T-helper 17 cell (primary cell): ENCODE measurements at places on chromosomes 11 and 22.

DNA sequence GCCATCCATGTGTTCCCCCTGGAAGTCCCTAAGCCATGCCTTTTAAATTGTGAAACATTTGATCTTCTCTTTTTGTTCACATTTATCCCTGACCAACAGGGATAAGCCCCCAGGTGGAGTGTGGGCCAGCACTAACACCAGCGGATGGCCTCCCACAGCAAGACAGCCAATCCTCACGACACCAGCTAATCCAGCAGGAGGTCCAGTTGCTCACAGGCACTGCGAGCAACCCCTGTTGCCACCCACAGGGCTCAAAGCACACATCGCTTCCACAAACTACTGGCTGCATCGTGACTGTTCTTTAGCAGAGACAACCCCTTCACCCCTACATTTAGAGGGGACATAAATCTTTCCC, 2.0 kb downstream of the PCSK7 start:
- no peak for DNase-seq

GRCh38 chr11:47593492-47593933, 698 bp downstream of the C1QTNF4 start:
- no peak for DNase-seq

- no peak for DNase-seq
Measured at GRCh38 chr11:124081483-124081882, 33.8 kb upstream of the VWA5A start.

- no peak for DNase-seq
Measured at GRCh38 chr11:44590769-44591168, 25.3 kb downstream of the CD82 start.

- no peak for DNase-seq
Measured at GRCh38 chr11:130534551-130534950, 86.1 kb downstream of the ADAMTS15 start.

- no peak for DNase-seq
Measured at GRCh38 chr11:88301488-88302140, 35.9 kb downstream of the CTSC start.

- DNase-seq: no peak
Measured at GRCh38 chr11:27600656-27601055, 94.1 kb upstream of the LIN7C start.

GRCh38 chr11:6578134-6578533, 25.3 kb downstream of the RRP8 start:
- no peak for DNase-seq

DNA sequence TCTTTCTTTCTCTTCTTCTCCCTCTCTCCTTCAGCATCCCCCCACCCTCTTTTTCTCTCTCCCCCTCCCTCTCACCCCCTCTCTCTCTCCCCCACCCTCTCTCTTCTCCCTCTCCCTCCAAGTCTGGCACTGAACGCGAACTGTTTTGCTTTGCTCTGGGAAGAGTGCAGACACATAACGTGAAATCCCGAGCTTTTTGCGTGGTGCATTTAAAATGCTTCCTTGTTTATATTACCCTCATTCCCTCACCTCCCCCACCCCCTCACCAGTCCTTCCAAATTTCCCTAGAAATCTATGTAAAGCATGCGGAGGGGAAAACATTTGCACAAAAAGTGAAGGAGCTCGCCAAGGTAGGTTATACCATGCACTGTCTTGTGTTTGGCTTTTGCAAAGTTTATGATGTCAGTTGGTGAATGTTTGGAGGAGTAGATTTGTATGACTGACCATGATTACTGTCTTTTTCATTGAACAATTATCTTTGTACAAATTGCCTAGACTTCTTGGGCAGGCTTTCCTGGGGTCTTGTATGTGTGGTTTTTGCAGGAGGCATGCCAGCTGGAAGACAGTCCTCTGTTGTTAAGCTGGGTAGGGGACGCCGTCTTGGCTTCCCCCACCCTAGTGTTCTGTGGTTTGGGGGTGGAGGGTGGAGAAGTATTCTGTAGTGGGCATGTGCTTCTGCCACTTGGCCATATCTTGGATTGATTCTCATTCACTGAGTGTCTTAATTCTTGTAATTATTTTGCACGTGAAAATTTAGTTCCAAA, 123.7 kb upstream of the HSD17B12 start:
- DNase-seq: no peak

GRCh38 chr11:57477507-57478189, 17.3 kb downstream of the RTN4RL2 start:
- DNase-seq: no peak

- DNase-seq: no peak
Measured at GRCh38 chr11:59630493-59630892, 14.9 kb upstream of the OSBP start.

DNA sequence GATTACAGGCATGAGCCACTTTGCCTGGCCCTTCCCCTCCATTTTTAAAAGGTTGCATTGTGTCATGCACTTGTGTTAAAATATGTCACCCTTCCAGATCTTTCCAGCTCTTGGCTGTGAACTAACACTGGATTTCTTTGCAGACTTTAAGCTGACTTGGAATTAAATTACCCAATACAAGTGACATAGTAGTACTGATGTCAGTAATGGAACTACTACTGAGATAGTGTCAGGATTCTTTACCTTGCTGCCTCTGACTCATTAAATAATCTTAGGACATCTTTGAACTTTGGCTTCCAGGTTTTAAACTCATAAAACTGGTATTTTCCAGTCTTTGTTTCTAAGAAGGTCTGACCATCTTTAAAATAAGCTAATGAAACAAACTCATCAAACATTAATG, 51.8 kb upstream of the OR4B1 start:
- DNase-seq: no peak

GRCh38 chr11:115008799-115009198, 330.5 kb downstream of the NXPE2 start:
- no peak for DNase-seq

DNA sequence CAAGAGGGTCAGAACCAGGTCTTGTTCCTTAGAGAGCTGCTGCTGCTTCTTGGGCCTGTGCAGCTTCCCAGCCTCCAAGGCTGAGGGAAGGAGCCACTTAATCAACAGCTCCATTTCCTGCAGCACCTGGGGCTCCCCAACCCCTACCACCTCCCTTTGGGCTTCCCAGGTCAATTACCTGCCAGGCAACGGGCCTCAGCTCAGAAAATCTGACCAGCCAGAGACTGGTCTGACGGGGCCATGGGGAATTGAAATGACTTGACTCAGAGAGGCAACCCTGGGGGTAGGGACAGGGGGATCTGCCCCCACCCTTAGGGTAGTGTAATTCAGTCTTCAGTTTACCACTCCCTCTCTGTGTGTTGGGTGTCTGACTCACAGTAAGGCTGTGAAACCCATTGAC, 4.7 kb upstream of the MAJIN start:
- DNase-seq: no peak

- no peak for DNase-seq
Measured at GRCh38 chr11:99316776-99317520, 296.2 kb downstream of the CNTN5 start.

DNA sequence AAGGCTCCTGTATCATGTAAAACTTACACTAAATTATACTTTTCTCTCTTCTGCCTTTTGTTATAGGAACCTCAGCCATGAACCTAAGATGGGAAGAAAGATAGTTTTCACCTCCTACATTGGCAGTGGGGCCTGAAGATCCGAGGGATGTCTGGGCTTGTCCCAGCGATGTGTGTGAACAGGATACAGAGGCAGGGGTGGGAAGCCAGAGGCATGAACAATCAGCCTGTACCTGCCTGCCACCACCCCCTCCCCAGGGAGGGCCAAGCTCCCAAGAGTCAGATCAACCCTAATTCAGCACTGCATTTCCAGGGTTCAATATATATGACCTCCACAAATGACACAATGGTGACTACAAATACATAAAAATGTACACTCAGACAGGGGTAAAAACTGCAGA, 9.4 kb downstream of the KIAA0930 start:
- DNase-seq: no peak

DNA sequence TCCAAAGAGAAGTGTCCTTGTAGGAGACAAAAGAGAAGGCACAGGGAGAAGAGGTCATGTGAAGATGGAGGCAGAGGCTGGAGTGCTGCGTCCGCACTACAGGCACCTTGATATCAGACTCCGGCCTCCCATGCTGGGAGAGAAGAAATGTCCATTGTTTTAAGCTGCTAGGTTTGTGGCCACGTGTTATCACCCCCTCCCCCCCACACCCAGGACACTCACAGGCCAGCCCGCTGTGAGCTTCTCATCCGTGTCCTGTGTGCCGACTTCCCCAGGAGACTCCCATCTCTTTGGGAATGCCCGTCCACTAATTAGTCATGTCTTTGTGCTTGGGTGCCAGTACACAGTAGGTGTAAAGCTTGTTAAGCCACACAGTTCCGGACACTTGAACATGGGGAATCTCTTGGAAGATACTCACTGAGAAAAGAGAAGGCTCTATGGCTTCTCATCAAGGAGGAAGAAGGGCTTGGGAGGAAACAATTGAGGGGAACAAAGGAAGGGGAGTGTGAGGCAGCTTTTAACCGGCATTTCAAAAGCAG, 1234.7 kb downstream of the TBC1D22A start:
- DNase-seq: no peak

DNA sequence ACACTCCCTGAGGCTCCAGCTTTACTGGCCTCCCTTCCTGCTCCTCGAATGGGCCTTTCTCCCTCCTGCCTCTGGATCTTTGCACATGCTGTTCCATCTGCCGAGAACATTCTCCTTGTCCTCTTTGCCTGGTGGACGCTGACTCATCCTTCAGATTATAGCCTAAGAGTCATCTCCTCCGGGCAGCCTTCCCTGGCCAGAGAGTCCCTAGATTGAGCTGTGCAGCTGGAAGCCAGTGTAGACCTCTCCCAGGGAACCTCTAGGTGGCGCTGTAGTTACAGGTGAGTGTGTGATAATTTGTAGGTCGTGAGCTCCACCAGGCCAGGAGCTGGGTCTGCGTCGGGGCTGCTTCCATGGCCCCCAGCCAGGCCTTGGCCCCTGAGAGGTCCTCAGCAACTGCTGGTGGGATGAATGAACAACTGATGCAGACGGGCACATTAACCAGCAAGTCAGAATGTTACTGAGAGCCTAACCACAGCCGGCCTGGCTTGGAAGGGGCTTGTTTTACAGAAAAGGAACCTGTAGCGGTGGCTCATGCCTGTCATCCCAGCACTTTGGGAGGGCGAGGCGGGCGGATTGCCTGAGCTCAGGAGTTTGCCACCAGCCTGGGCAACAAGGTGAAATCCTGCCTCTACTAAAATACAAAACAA, 8.7 kb downstream of the PNPLA5 start:
- DNase-seq: no peak

GRCh38 chr11:115181538-115181937, 322.7 kb downstream of the CADM1 start:
- DNase-seq: no peak

- DNase-seq: no peak
Measured at GRCh38 chr11:2541881-2542361, 97.1 kb downstream of the KCNQ1 start.

- no peak for DNase-seq
Measured at GRCh38 chr11:68386331-68386978, 74.1 kb downstream of the LRP5 start.

GRCh38 chr11:27183672-27184457, 143.2 kb downstream of the BBOX1 start:
- peak; percentile 9 for DNase-seq

DNA sequence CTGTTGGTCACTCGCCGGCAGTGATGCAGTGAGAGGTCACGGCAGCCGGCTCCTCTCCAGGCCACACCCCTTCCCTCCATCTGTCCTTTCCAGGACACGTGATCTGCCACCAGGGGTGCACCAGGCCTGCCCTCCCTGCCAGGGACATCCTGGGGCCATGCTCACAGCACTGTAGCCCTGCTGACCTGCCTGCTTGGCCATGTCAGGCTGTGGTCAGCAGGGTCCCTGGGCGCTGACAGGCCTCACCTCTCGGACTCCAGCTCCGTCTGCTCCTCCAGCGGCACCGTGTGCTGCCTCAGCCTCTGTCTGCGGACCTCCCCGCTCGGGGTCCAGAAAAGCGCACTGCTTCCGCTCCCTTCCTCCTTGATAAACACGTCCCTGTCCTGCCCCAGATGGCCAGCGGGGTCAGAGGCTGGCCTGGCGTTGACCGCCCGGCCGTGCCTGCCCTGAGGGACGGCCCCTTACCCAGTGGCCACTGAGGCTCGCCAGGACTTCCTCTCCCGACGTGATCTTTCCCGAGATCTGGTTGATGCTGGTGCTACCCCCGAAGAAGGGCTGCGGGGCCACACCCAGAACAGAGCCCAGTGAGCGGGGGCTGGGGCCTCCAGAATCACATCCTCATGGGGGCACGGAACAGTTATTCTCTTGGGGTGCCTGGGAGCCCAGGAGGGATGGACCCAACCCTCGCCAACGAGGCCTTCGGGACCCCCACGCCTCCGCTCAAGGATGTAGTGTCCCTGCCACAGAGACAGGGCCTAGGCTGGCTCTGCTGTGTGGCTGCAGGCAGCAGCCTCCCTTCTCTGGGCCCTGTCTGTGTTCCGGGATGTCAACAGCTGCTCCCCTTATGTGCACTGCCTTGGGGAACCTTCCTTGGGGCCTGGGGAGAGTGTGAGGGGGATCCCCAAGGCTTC, 36.3 kb upstream of the CARS1 start:
- no peak for DNase-seq

DNA sequence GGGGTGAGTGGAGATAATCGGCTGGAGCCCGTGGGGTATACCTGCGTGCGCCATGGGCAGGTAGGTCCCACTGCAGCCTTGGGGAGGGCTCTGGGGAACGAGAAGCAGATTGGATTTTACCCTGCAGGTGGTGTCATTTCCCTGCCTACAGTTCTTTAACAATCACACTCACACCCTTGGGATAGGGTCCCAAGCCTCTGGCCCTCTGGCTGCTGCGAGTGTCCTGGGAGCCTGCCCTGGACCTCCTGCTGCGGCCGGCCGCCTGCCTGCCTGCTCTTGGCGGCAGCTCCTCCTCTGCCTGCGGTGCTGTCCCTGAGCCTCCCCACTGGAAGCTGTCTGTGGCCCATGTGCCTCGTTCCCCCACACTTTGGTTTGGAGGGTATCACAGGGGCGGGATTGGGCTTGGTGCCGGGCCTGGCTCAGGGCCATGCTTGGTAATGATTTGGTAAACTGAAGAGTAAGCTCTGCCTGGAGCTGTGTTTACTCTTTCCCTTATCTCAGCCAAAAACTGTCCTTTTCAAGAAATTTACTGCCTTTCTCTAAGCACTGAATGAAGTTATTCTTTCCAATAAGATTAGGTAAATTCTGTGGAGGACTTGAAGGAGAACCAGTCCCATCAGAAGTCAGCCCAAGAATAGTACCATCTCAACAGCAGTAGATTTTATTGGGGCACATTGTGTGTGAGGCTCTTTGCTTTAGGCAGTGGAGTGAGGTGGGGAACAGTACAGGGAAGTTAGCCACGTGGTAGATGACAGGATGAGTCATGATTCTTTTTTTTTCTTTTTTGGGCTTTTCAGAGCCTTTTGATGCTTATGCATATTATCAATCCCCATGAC, 53.7 kb downstream of the TBC1D22A start:
- no peak for DNase-seq

DNA sequence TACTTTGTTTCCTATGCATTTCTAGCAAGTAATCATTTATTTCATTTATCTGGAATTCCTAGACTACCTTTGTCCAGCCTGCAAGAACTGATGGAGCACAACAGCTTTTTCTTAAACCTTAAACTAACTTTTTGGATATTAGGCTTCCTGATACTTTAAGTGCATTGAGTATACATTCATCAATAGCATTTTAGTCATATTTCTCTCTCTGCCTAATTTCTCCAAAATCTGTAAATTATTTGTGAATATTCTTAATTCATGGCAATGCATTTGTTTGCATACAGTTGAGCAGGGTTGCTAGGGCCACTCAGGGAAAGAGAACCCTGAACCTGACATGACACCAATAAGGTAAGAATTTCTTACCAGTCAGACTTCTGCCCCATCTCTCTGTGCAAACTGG, 29.1 kb upstream of the APLNR start:
- DNase-seq: no peak

- DNase-seq: no peak
Measured at GRCh38 chr11:19800714-19801519, 88.3 kb downstream of the NAV2 start.

- no peak for DNase-seq
Measured at GRCh38 chr11:85756401-85757200, 54.3 kb downstream of the SYTL2 start.
